ENCODE measurements at places on chromosomes 3 and 15.
A peak's percentile ranks its signal among the peaks of the same experiment; 100 is the strongest.

GRCh38 chr15:33026614-33027013 lies 167.9 kb downstream of the FMN1 start:
- DNase-seq = peak; percentile 56

- no peak for DNase-seq
These were observed 3.2 kb downstream of the GPR171 start for GRCh38 chr3:151199554-151200438.

DNA sequence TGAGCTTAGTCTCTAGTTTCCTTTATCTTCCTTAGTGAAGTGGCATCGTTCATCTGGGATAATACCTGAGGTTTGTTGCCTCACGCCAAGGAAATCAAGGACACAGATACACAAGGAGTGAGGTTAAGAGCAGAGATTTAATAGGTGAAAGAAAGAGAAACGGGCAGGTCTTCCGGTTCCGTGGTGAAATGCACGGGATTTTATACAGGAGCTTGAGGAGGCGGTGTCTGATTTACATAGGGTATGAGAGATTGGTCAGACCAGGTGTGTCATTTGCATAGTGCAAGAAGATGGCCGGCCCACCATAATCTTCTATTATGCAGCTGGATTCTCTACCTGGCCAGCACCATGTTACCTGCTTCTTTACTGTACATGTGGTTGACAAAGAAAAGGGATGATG lies 17.2 kb downstream of the ARRDC4 start:
- peak; percentile 15 for DNase-seq

GRCh38 chr3:124978627-124979026 lies 44.1 kb upstream of the MUC13 start:
- DNase-seq = no peak

- DNase-seq = no peak
These were observed 317.4 kb downstream of the NAALADL2 start for GRCh38 chr3:175176556-175176955.

GRCh38 chr3:32493437-32494414 lies 8.9 kb downstream of the CMTM6 start:
- DNase-seq = no peak

GRCh38 chr15:71708741-71709140 lies 101.6 kb upstream of the NR2E3 start:
- peak; percentile 80 for DNase-seq

DNA sequence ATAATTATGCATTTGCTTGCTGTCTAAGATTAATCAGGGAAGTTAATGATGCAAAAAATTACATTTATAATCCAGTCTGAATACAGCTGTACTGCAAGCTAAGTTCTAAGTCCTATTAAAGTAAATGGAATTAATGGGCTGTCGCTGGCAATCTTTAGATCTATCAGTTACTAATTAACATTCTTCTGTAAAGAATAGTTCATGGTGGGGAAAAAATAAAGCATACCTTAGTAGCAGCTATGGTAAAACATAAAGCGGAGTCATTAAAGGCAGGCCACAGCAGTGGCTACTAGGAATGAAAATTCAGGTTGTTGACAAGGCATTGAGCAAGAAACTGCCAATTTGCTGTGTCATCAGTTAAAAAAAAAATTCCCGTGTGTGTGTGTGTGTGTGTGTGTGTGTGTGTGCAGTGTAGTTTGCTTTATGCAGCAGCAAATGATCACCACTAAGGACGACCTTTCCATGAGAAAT lies 129.8 kb downstream of the ZNF385D start:
- peak; percentile 39 for DNase-seq

- no peak for DNase-seq
These were observed 4.9 kb upstream of the DUSP7 start for GRCh38 chr3:52061121-52061910.

GRCh38 chr15:52232327-52232726 lies 41.1 kb upstream of the GNB5 start:
- DNase-seq = no peak

DNA sequence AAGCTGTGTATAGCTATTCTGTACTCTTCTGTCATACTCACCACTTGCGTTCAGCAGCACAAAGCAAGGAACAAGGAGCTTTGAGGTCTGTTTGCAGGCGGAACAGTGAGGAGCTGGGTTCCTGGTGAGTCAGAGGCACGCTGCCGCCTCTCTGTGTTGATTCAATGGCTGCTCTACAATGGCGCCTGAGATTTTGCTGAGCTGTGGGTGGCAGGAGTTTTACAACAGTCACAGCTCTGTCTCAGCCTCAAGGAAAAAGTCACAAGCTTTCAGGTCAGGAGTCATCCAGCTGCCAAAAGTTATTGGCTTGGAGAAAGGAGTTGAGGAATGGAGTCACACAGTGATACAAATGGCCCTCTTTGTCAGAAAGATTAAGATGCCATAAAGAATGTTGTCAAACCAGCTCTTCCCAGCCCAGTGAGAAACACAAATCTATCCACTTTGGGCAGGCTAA lies 98.1 kb downstream of the SSR3 start:
- DNase-seq = no peak

- peak; percentile 30 for DNase-seq
These were observed 105.7 kb downstream of the ZNF385D start for GRCh38 chr3:21645121-21645897.

All from lung (tissue), 17 donors.